ENCODE measurements at places on chromosomes 1 and 21.

DNA sequence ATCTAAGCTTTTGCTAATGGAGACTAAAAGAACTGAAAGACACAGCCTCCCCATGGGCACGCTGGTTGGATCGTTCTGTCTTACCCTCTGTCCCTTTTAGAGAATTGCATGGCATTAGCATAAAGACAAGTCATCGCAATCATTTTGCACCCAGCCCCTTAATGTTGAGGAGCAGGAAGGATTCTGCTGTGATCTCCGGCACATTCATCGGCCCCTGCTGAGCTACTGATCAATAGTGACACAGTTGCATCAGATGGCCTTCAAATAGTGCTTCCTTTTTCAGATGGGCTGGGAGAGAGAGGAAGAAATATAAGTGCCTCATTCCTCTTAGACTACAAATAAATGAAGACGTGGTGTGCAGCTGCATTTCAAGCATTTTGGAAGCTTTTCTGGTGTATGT lies 75.4 kb downstream of the NOS1AP start:
- no peak for DNase-seq

- DNase-seq = no peak
Measured at GRCh38 chr1:201939148-201939547, 7.2 kb downstream of the LMOD1 start.

DNA sequence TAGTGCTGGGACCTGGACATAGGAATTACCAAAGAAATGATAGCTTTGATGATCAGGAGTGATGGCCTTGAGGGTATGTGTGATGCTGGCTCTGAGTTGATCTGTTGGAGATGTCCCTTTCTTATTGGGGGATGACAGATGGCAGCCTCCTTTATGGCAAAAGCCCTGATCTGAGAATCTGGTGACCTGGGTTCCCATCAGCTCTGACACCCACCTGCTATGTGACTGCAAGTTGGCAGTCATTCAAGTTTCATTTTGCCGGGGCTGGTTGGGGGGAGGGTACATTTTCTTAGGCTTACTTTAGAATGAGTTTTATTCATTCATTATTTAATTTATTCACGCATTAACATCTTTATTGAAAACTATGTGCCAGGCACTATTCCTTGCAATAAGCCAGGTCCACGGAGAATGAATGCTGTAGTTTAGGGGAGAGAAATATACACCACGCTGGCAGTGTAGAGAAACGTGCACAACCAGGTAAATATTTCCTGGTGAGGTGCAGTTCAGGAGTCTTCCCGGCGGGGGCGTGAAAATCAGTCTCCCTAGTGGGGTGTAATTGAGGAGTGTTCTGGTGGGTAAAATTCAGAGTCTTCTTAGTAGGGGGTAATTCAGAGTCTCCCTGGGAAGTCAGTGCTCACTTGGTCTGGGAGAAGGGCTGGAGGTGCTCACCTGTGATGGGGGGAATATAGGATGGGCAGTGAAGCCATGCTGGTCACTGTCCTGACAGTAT lies 401.3 kb downstream of the CAMTA1 start:
- DNase-seq = no peak

DNA sequence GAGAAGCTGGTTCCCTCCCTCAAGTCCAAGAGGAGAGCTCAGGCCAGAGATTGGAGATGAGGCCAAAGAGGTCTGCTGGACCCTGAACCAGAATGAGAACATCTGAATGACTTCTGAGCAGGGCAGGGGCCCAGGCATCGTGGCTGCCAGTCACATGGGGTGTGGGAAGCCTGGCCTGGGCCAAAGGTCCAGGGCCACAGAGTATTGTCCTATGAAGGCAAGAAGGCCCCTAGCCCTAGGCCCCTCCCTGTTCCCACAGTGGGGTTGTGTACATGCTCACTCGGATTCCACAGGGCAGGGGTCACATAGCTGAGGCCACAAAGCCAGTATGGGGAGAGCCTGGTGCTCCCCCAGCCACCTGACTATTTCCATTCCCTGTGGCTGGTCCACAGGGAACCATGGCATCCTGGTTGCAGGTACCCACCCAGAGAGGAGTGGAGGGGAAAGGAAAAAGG lies 18.5 kb upstream of the SLC1A7 start:
- DNase-seq = no peak

GRCh38 chr1:21157054-21157453 lies 19.6 kb downstream of the EIF4G3 start:
- no peak for DNase-seq

GRCh38 chr1:5250336-5250735 lies 595.9 kb downstream of the AJAP1 start:
- DNase-seq = no peak

GRCh38 chr1:230124186-230125128 lies 57.4 kb downstream of the GALNT2 start:
- no peak for DNase-seq

GRCh38 chr21:39637197-39637970 lies 24.6 kb downstream of the B3GALT5 start:
- DNase-seq = no peak

DNA sequence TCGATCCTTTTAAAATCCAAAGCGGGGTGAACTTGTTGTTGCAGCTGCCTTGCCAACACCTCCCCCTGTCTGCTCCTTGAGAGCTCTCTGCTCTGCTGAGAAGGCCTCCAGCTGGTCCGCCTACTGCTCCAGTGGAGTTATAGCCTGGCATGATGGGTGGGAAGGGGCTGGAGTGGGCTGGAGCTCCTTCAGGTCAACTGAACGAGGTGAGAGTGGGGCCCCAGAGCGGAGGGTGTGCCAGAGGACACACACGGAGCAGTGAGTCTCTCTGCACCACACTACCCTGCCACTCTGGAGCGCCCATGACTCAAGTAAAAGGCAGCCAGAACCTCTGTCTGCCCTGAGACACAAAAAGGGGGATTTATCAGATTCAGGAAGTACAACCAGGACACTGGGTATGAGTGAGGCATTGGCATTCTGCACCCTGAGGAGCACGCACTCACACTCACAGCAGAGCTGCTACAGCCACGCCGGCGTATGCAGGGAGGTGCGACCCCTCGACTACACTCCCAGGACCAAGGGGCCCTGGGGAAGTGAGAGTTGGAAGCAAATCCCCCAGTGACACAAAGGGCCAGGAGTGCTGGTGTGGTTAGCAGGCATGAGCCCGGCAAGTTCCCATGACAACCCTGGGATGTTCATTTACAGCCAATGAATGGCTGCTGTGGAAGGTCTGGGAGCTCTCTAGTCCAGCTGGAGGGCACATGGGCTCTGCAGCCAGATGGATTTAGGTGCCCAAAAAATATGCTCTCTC lies 28.0 kb upstream of the EVA1B start:
- no peak for DNase-seq

DNA sequence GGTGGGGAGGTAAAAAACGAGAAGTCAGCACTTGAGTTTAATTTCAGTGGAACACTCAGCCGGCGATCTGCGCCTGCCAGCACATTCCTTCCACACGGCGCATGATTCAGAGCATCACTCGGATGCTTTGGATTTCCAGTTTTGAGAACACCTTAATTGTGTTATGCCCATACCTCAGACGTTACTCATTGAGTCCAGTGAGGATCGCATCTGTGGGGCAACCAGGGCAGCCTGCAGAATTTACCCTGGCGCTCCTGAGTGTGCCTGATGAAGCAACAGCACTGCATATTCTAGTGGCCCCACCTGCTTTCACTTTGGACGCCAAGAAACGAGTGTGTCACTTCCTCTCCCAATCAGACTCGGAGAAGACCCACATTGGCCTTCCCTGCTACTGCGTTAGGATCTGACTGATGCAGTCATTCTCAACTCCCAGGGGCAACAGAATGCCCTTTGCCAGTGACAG lies 19.9 kb downstream of the FAM89A start:
- no peak for DNase-seq

DNA sequence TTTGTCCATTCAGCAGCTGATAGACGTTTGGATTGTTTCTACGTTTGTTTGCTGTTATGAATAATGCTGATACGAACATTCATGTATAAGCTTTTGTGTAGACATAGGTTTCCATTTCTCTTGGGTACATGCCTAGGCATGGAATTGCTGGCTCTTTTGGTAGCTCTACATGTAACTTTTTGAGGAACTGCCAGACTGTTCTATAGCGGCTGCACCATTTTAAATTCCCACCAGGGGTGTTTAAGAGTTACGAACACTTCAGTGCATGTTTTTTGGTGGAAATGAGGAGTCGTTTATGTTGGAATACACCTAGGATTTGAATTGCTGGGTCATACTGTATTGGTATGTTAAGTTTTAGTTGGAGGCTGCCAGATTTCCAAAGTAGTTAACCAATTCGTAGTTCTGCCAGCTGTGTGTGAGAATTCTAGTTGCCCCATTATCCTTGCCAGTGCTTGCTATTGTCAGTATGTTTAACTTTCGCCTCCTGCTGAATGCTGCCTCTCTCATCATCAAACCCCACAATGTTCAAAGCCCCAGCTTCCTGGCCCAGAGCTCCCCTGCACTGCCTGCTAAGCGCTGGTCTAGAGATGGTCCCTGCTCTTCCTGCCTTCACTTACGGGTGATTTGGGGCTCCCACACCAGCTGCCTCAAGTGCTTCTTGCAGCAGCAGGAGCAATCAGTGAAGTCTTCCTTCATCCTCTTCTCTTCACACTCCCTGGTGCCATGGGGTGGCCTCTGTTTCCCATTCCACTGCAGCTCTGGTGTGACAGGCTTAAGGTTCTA lies 81.0 kb downstream of the MAN1C1 start:
- DNase-seq = no peak

GRCh38 chr1:46520063-46520911 lies 30.7 kb downstream of the DMBX1 start:
- no peak for DNase-seq

GRCh38 chr1:162943622-162944021 lies 82.6 kb upstream of the CCDC190 start:
- no peak for DNase-seq

DNA sequence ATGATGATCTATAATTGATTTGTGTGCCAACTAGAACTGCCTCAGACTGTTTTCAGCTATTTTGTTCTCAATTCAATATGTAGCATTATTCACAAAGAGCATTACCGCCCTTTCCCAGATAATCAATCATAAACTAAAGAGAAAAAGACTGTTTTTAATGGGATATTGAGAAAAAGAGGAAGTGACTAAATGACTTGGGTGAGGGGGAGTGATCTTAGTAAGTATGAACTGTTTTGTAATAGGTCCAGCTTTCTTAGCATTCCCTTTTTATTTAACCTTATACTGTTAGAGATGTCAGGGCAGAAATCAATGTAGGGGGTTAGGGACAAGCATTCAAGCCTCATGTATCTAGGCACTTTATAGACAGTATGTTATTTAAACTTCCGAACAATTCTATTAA lies 157.8 kb upstream of the DPYD start:
- DNase-seq = no peak

- no peak for DNase-seq
Measured at GRCh38 chr1:201598396-201598795, 59.5 kb downstream of the NAV1 start.

GRCh38 chr1:89483010-89483756 lies 41.4 kb upstream of the LRRC8B start:
- DNase-seq = no peak

GRCh38 chr21:15022608-15023261 lies 42.1 kb downstream of the NRIP1 start:
- no peak for DNase-seq

GRCh38 chr1:226737819-226738420 lies 1.2 kb downstream of the ITPKB start:
- DNase-seq = peak; percentile 58

DNA sequence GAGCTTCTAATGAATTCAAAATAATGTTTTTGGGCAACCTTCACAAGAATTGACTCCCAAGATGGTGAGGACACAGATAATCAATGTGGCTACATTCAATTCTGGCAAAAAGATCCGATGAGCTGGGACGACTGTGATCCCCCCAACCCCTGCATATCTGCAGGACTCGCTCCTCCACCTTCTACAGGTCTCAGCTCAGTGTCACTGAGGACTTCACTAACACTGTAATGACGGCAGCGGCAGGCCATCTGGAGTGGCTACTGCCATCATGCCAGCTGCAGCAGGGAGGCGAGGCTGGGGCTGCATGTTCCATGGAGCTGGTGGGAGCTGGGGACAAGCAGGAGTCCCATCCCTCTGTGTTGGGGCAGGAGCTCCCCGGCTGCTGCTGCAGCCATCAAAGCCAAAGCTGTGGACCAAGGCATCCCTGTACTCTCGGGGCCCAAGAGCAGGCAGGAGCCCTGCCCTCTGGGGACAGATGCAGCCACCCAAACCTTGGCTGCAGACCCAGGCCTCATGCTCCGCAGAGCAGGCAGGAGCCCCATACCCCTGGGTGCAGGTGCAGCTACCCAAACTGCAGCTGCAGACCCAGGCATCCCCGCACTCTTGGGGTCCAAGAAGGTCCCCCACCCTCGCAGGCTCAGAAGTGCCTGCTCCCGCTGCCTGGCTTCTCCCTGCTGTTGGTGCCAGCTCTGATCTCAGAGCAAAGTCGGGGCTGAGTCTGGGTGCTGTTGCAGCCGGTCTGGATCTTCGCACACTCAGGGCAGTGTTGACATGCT lies 12.2 kb upstream of the DHRS3 start:
- DNase-seq = no peak

DNA sequence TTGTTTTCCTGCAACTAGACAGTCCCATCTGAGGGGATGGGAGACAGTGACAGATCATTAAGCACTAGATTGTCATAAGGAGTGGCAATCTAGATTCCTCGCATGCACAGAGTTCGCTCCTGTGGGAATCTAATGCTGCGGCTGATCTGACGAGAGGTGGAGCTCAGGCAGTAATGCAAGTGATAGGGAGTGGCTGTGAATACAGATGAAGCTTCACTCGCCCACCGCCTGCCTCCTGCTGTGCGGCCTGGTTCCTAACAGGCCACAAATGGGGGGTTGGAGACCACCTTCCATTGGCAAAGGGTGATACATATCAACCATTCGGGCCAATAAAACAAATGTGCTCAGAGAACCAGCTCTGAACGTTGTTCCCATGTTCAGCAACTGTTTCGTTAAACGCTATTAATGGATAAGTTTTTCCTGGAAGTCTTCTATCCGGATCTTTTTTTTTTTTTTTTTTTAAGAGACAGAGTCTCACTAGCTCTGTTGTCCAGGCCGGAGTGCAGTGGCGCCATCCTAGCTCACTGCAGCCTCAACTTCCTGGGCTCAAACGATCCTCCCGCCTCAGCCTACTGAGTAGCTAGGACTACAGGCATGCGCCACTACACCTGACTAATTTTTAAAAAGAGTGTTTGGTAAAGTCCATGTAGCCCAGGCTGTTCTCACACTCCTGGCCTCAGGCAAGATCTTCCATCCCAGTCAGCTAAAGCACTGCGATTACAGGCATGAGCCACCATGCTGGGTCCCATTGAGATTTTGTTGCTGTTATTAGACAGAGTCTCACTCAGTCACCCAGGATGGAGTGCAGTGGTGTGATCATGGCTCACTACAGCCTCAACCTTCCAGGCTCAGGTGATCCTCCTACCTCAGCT lies 8.7 kb upstream of the RSRP1 start:
- no peak for DNase-seq

DNA sequence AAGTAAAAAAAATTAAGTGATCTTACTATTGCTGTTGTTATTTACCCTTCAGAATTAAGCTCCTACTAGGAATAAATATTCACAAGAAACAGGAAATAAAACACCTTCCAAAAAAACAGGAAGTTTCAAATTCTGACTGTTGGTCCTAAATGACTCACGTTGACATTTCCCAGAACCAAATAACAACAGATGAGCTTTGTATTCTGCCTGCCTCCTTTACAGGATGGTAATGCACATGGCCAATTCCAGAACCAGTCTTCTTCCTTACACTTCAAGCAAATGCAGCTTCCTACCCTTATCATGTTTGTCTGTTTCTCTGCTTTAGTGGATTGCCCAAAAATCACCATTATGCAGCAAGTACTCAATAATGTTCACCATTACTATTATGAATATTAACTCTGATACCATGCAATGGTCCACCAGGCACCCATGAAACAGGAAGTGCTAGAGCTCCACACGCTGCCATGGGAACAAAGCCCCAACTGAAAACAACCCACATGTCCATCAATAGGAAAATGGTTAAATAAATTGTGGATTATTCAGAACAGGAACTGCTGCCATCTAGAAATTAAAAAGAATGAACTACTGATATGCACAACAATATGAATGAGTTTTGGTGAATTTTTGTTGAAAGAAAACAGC lies 8.9 kb downstream of the CASP9 start:
- no peak for DNase-seq
